ENCODE measurements at places on chromosomes 1 and 21.
A peak's percentile ranks its signal among the peaks of the same experiment; 100 is the strongest.

- DNase-seq = no peak
Observed at GRCh38 chr1:183636334-183636682, 725 bp upstream of the ARPC5 start.

DNA sequence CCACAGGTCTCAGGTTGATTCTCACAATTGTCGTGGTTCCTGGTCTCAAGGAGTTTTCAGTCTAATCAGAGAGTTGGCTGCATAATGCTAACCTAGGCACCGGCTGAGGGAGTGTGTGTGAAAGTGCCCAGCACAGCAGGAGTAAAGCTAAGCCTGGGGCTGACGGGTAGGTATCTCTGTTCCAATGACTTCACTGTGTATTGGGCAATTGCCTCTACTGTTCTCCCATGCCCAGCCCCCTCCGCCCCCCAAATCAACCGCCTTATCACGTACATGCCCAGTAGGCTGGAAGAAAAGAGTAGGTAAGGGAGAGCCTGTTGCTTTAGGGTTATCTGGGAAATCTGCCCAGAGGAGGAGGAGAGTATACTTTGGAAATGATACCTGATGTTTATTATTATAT lies 54.7 kb downstream of the MRPS6 start:
- no peak for DNase-seq

GRCh38 chr1:99622702-99623347 lies 23.1 kb upstream of the PALMD start:
- DNase-seq = no peak

GRCh38 chr1:91610789-91611188 lies 110.1 kb downstream of the CDC7 start:
- DNase-seq = no peak

DNA sequence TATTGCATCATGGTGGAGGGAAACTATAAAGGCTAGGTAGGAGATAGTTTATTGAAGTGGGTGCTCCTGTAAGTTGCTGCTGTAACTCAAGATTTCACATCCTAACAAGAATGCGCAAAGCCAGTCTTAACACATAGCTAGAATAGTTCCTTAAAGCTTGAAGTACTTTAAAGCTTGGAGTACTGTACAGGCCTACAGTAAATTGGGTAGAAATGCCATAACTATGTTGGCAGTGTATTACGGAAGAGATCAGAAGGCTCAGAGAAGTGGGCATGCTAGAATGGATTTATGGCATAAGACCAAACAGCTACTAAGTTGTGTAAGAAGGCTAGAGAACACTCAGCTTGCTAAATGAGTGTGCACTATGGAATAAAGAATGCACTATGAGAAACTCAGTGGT lies 44.5 kb downstream of the DMRTA2 start:
- DNase-seq = no peak

DNA sequence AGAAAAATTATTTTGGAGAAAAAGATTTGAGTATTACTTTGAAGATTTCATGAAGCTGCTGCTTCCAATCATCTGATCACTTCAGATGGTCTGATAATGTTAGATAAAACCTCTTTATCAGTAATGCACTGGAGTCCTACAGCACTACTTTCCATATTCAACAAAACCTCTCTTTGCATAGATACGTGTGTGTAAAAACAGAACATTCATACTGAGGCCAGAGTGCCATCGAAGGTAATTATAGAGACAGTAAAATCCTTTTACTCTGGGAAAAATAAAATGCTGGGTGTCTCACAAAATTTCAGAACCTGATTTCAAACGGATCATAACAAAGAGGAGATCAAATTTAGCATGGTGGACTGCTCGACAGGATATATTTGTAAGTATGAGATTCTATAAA lies at the start of gene RGS13:
RGS13 (plus strand) TSS at position 209 of the 400 bp plus-strand sequence. CDS start 8,188 bp downstream, outside the sequence.
- DNase-seq = no peak

DNA sequence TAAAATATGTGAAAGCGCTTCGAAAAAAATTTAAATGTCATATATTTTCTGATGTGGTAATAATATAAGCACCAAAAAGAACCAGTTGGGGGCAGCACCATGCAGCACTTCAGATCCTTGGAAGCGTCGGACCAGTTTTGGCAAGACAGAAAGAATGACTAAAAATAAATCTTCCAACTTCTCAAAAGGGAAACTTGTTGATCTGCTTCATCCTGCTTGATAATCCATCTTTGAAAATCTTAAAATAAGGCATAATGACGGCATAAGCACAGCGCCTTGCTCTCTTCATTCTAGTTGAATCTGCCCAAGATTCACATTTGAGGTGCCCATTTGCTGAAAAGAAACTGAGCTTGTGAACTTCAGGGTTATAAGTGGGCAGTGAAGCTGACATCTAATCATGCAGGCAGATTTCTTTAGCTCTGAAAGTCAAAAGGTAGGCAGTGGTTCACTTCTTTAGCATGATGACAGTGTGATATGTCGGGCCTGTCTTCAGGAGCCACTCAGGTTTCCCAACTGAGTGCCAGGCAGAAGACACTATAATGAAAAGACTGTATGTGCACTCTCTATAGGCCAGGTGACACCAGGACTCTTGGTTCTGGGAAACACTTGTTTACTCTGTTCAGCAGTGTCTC lies 19.8 kb upstream of the MUTYH start:
- peak; percentile 41 for DNase-seq

GRCh38 chr1:20153000-20153418 lies 13.9 kb downstream of the PLA2G2F start:
- DNase-seq = peak; percentile 47

DNA sequence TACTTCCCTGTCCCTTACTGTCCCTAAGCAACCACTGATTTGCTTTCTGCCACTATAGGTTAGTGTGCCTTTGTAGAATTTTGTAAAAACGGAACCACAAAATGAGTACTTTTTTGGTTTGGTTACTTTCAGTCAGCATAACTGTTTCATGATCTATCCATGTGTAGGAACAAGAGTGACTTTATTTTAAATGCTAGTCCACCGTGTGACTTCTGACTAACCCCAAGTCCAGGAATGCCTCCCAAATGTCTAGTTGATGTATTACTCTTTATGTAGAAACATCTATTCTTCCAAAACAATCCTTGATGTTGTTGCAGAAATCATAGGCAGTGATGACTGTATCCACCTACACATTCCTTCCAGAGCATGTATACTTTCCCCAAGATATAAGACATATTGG lies 21.3 kb downstream of the ATPAF1 start:
- DNase-seq = no peak

DNA sequence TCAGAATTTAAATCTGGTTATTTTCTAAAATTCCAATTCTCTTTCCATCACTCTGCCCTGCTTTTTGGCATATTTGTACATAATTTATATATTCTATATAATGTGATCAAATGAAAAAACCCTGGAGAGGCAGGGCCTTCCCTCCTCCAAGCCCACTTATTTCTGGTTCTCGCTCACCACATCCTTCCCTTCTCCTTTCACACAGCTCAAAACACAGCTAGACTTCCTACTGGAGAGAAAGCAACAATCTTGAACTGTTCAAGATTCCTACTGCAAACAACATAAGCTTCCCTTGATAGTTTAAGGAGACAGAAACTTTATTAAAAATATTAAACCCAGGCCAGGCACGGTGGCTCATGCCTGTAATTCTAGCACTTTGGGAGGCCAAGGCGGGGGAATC lies 7.6 kb upstream of the AIM2 start:
- peak; percentile 39 for DNase-seq

Measured in GDM1 (cell line).